NCI-H1092 (cell line): ENCODE measurements at places on chromosomes 16 and 17.
A peak's percentile ranks its signal among the peaks of the same experiment; 100 is the strongest.

DNA sequence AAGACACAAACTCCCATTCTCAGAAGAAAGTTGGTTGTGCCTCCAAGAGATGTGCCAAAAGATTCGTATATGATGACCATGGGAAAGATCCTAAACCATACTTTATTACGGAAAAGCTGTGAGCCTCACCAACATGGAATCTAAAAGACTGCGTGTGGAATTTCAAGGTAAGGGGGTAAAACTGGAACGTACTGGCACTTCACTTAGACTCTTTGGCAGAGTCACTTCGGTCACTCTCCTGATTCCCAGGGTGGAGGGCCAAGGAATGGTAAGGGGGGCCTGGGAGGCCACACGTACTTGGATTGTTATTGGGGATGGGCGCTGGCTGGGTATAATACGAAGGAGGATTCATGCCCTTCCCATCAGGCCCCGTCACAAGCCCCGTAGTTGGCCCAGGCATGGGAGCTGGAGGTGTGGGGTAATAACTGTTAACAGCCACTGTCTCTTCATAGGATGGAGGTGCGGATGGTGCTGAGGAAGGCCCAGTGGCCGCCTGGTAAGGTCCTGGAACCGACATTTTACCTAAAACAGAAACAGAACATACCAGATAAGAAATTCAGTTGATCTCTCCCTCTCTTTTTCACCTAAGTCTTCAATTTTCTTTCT is 30.4 kb downstream of the LITAF start:
- DNase-seq = no peak

GRCh38 chr16:75462806-75463205 is 1.7 kb downstream of the TMEM170A start:
- no peak for DNase-seq

DNA sequence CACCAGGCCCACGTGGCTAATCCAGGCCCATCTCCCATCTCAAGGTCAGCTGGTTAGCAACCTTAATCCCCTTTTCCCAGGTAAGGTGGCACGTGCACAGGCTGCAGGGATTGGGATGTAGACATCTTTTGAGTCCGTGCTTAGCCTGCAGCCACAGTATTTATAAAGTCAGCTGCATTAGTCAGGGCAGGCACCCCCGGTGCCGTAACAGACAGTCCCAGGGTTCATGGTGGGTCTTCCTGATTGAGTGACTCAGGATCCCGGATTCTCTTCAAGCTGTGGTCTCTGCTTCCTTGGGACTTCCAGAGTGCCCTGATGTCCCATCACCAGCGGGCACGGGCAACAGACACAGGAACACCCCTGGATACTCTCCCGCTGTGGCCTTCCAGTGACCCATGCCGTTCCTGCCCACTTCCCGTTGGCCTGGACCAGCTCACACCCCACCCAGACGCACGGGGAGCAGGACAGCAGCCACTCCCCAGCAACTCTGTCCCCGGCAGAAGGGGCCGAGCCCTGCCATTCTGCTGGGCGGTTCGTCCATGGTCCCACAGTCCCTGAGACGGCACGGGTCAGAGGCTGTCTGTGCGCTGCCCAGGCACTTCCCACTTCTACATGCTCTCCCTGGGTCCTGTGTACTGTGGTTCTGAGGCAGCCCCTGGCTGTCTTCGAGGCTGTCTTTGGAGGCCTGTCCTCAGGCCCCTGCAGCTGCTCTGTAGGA is 248.6 kb upstream of the GSE1 start:
- DNase-seq = no peak

DNA sequence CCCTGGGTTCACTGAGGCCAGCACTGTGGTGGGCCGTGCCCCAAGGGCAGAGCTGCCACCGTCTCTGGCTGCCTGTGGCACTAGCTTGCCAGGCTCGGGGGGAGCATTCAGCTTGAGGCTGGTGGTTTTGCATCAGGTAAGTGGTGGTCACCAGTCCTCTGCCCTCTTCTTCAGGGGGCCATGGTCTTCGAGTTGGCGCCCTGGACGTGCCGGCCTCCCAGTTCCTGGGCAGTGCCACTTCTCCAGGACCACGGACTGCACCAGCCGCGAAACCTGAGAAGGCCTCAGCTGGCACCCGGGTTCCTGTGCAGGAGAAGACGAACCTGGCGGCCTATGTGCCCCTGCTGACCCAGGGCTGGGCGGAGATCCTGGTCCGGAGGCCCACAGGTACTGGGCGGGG is 32.2 kb downstream of the TSC2 start:
- no peak for DNase-seq

DNA sequence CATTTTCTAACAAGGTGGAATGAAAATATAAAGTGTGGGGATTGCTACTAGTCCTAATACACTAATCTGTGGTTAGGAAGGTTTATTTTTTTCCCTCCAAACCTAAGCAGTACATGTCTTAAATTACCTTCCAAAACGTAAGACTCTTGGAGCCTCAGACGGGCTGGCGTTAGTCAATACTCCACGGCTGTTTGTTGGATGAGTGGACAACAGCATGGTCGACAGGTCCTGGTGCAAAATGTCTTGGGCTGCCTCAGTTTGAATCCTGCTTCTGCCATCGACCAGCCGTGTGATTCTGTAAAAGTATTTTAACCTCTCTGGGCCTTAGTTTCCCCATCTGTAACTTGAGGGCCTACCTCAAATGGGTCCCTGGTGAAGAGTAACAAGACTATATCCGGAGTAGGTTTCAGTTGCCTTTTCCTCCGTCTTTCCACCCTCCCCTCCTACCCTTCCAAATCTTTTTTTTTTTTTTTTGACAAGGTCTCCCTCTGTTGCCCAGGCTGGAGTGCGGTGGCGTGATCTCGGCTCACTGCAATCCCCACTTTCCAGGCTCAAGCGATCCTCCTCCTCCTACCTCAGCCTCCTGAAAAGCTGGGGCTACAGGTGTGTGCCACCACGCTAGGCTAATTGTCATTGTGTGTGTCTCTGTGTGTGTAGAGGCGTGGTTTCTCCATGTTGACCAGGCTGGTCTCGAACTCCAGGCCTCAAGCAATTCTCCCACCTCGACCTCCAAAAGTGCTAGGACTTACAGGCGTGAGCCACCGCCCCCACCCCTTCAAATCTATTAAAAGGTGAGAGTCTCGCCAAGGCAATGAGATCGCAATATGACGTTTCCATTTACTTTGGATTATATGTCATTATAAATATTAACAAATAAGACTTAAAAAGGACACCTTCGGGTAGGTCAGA is 5.8 kb downstream of the SCGB1C2 start:
- no peak for DNase-seq

GRCh38 chr17:63928966-63929695 is 3.0 kb downstream of the CD79B start:
- DNase-seq = no peak

DNA sequence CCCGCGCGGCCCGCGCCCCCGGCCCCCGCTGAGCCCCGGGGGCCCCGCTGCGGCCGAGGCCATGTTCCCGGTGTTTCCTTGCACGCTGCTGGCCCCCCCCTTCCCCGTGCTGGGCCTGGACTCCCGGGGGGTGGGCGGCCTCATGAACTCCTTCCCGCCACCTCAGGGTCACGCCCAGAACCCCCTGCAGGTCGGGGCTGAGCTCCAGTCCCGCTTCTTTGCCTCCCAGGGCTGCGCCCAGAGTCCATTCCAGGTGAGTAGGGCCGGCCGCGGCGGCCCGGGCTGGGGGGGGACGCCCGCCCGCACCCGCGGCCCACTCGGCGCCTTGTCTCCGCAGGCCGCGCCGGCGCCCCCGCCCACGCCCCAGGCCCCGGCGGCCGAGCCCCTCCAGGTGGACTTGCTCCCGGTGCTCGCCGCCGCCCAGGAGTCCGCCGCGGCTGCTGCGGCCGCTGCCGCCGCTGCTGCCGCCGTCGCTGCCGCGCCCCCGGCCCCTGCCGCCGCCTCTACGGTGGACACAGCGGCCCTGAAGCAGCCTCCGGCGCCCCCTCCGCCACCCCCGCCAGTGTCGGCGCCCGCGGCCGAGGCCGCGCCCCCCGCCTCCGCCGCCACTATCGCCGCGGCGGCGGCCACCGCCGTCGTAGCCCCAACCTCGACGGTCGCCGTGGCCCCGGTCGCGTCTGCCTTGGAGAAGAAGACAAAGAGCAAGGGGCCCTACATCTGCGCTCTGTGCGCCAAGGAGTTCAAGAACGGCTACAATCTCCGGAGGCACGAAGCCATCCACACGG is 504 bp downstream of the MAZ start:
- DNase-seq = peak; percentile 65

DNA sequence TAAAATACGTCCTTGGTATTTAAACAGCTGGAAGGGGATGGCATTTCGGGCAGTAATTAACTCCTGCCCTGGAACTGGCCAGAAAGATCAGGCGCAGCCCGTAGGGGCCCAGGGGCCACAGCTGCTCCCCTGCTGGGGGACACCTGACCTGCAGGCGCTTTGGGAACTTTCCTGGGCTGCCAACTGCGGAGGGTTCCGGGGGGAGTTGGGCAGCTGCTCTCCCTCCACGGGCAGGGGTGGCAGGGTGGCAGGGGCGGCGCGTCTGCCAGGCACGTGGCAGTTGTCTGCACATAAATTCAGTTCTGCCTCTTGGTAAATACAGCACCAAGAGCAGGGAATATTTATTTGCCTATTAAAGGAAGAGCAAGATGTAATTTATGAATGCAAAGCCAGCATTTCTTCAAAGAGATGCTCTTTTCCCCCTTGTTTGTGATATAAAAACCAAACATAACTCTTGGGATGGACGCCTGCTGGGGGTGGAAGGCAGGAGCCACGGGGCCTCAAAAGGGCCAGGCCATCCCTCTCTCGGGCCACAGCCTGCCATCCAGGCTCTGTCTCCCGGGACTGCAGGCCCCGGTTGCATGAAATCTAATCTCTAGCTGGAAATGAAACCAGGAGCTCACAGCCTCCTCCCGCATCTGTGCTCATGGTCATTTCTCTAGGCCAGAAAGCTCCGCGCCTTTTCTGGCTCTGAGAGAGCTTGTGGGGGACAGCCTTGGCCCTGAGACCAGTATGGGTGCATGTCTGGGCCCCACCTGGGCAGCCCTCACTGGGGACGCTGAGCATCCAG is 29.9 kb upstream of the CHMP6 start:
- DNase-seq = no peak

DNA sequence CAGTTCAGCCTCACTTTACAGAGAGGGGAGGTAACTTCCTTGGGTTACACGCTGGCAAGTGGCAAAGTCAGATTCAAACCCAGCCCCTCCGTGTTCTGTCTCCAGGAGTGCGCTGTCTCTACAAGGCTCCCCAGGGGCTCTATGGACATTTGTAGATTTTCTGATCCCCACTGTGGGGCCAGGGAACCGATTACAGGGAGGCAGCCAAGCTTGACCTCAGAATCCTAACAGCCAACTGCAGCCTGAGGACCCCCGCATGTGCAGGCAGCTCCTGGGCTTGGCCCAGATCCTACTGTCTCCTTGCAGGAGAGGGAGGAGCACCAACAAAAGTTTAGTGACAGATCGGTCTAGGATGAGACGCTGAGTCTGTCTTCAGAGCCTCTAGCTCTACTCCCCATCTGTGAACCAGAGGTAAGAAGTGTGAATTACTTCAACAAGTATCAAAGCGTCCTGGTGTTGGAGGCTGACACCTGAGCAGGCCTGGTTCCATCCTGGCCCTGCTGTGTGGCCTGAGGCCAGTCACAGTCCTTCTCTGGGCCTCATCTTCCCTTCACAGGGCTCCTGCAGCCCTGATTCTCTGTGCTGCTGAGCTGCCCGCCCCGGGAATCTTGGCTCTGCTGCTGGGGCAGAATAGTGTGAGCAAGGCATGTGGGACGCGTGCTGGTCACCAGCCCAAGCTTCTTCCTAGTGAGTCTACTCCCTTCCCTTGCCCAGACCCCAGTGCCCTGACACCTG is 9.2 kb upstream of the NATD1 start:
- no peak for DNase-seq

- DNase-seq = no peak
These were observed 40.5 kb upstream of the KLHDC4 start for GRCh38 chr16:87806261-87806640.

DNA sequence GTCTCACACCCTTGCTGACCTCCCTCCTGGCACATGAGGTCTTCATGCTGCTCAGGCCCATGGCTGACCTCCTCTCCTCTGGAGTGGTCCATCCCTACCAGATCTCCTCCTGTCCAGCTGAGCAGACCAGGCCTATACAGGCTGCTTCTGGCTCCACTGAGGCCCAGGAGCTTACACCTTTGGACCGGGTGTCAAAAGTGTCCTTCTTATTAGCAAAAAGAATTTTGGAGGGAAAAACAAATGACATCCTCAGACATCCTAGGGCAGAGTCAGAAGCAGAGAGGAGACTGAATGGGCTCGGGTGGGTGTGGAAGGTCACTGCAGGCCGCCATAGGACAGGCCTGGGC is 38.1 kb downstream of the WSB1 start:
- no peak for DNase-seq

DNA sequence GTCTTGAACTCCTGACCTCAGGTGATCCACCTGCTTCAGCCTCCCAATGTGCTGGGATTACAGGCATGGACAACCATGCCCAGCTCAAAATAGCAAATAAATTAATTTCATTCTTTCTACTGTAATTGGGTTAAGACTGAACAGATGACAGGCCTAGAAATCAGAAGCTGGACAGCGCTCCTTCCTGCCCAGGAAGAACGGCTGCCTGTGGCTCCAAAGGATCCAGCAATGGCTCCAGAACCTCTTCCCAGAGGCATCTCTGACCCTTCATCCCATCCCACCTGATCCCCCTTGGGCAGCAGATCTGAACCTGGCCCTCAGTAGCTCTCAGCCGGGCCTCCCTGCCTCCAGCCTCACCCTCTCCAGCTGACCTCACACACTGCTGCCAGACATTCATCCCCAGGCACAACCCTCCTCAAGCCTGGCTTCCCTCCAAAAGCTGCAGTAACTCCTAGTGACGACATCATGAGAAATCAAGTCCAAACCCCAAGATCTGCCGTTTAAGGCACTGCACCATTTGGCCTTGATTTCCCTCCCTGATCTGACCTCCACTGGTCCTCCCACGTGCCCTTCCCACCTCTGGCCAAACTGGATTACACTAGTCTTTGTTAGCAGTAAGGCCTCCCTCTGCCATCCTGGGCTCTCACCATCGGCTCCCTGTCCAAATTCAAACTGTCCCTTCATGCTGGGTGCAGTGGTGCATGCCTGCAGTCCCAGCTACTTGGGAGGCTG is 3.1 kb upstream of the MIF4GD start:
- no peak for DNase-seq

DNA sequence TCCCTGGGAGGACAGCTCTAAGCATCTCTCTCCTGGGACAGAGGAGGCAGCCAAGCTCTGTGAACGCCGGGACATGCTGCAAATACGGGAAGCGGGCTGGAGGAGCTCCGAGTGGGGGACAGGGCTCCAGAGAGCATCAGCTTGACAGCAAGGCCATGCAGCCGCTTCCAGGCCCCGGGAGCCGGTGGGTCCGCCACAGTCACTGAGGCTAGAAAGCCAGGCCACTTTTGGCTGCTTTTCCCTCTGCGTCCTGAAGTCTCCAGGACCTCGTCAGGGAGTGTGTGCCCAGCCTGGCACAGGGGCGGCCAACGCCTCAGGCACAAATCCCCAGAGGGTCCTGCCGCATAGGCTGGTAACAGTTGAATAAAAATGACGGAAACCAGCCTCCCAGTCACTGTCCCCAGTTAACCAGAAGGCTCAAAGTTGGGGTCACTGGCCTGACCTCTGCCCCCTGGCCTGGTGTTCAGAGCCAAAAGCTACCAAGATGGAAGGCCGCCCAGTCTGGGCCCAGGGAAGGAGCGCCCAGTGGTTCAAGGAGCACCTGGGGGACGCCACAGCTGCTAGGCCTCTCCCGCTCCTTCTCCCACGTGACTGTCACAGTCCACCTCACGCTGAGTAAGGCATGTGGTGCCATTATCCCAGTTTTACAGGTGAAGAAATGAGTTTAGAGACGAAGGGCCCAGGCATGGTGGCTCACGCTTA is 3.2 kb upstream of the TRIM65 start:
- DNase-seq = no peak

GRCh38 chr17:7839876-7840261 is 5.9 kb downstream of the KDM6B start:
- no peak for DNase-seq
